ENCODE measurements at places on chromosomes 6 and 20. TPM values are rescaled to one million over a fixed set of nuclear protein-coding genes. Genes with fewer than 3 reads are reported as not detected.

- no peak overlapping the region for H3K27ac ChIP-seq
- DNase-seq: no peak
- no peaks in the 10 kb centered on the region for H3K36me3 ChIP-seq
Observed at GRCh38 chr20:21719592-21720214, 14.2 kb downstream of the PAX1 start.

- no peaks in the 10 kb centered on the region for H3K36me3 ChIP-seq
- no peak overlapping the region for H3K27ac ChIP-seq
- no peaks in the 10 kb centered on the region for H3K4me1 ChIP-seq
- H3K27me3 ChIP-seq: no peaks in the 10 kb centered on the region
- DNase-seq: peak; percentile 27
Observed at GRCh38 chr6:34005901-34006531, 139.9 kb downstream of the GRM4 start.

BANF2 gene
- not detected for total RNA-seq

GRCh38 chr6:105892577-105893262 is 193.4 kb upstream of the PRDM1 start:
- no peaks in the 10 kb centered on the region for H3K4me1 ChIP-seq
- H3K27ac ChIP-seq: no peak overlapping the region
- no peaks in the 10 kb centered on the region for H3K36me3 ChIP-seq
- no peak for DNase-seq
- H3K4me3 ChIP-seq: no peak overlapping the region

DNA sequence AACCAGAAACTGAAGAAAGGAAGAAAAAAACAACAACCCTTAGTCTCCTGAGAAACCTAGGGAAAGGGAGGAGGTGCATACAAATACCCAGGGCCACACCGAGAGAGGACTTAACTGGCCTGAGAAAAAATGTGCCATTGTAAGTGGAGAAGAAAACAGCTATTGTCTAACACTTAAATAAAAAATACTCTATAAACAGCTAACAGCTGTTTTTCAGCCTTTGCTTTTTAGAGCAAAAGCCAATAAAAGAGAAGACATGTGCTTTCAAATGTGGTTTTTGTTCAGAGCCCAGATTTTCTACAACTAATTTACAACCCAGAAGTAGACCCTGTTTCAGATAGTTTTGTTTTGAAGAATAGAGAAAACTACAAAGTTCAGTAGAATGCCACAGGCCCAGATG is 56.0 kb upstream of the SLC22A16 start:
- no peak for DNase-seq
- no peaks in the 10 kb centered on the region for H3K27me3 ChIP-seq
- H3K4me1 ChIP-seq: no peaks in the 10 kb centered on the region
- H3K36me3 ChIP-seq: no peaks in the 10 kb centered on the region

DNA sequence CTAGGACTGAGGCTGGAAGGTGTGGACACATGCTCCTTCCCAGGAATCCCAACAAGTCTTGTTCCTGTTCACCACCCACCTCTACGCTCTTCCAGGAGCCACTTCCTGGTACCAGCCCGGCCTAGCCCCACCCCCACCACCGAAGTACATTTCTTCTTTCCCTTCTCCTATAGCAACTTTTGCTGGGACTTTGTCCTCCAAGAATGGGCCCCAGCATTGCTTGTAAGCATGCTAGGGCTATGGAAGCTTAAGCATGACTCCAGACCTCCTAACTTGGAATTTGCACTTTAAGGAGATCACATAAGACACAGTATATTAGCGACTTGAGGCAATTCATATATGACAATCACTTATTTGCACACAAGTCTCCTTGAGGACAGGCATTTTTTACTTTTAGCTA is 462.0 kb upstream of the ARID1B start:
- no peaks in the 10 kb centered on the region for H3K27me3 ChIP-seq
- no peak overlapping the region for H3K27ac ChIP-seq
- H3K4me3 ChIP-seq: no peak overlapping the region

DNA sequence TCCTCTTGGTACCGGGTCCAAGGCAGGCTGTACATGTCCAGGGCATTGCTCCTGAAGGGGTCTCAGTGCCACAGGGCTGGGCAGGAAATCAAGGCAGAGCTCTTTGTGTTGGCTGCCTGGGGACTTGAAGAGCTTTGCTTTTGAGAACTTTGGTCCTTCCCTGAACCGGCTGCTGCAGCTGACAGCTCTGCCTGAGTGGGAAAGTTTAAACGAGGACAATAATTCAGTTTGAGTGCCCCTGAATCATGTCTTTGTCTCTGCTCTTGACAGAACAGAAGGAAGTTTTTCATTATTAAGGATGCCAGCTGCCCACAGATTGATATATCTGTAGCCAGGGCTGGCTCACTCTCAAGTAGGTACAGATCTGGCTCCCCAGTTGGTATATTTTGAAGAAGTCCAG is 56.1 kb downstream of the ANKRD6 start:
- H3K4me3 ChIP-seq: no peak overlapping the region
- no peaks in the 10 kb centered on the region for H3K4me1 ChIP-seq
- DNase-seq: no peak
- H3K27me3 ChIP-seq: no peaks in the 10 kb centered on the region
- no peak overlapping the region for H3K27ac ChIP-seq

GRCh38 chr20:36193977-36194712 is 39.6 kb downstream of the EPB41L1 start:
- no peak overlapping the region for H3K27ac ChIP-seq
- DNase-seq: no peak
- H3K27me3 ChIP-seq: no peaks in the 10 kb centered on the region
- peaks cover 61% of the 10 kb centered on the region for H3K36me3 ChIP-seq

HLA-C gene
- total RNA-seq: 1,073 TPM

- no peaks in the 10 kb centered on the region for H3K27me3 ChIP-seq
- H3K4me1 ChIP-seq: no peaks in the 10 kb centered on the region
- H3K27ac ChIP-seq: no peak overlapping the region
- no peak for DNase-seq
- H3K4me3 ChIP-seq: no peak overlapping the region
Observed at GRCh38 chr20:7828437-7828836, 111.8 kb downstream of the HAO1 start.

DNA sequence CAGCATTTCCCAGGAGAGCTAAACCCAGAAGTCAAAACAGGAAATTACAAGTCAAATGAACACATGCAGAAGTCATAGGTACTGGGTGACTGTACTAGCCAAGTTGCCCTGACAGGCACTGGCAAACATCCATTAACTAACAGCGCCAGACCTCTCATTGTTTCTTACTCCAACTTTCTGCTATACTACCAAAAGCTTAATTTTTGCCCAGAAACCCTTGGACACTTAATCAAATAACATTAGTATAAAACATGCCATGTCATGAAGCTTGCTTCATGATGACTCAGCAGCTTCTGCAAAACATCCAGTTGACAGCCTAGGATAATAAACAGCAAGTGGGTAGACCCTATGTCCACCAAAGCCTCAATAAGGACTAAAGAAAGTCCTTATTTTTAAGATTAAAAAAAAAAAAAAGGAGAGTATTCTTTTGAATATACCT is 3.5 kb downstream of the NUP153 start:
- DNase-seq: no peak
- H3K4me3 ChIP-seq: peak overlapping the region; percentile 13
- peaks cover 45% of the 10 kb centered on the region for H3K4me1 ChIP-seq
- peak overlapping the region; percentile 43 for H3K27ac ChIP-seq
- no peaks in the 10 kb centered on the region for H3K27me3 ChIP-seq

DNA sequence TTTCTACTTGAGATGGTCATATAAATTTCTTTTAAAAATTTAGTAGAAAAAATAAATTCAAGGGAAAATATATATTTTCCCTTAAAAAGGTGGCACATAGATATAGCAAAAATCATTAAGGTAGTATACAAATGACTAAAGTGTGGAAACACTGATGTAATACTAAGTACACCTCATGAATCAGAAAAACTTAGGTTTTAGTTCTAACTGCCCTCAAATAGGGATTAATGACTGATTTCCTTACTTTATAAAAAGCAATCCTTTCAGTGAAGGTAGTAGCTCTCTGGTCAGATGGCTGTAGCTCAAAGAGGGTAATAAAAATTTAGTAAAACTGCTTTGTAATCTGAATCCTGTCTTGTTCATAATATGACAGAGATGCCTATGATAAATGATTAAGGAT is 63.5 kb downstream of the FYN start:
- no peak overlapping the region for H3K4me3 ChIP-seq
- no peaks in the 10 kb centered on the region for H3K36me3 ChIP-seq
- H3K27ac ChIP-seq: no peak overlapping the region
- no peak for DNase-seq
- peaks cover 32% of the 10 kb centered on the region for H3K4me1 ChIP-seq

GRCh38 chr20:33423141-33423834 is 20.3 kb downstream of the SNTA1 start:
- H3K36me3 ChIP-seq: no peaks in the 10 kb centered on the region
- H3K4me1 ChIP-seq: no peaks in the 10 kb centered on the region
- H3K27ac ChIP-seq: no peak overlapping the region

GRCh38 chr6:35524380-35525020 is 11.8 kb upstream of the TULP1 start:
- H3K36me3 ChIP-seq: no peaks in the 10 kb centered on the region
- DNase-seq: no peak
- H3K4me3 ChIP-seq: no peak overlapping the region
- no peaks in the 10 kb centered on the region for H3K27me3 ChIP-seq
- no peaks in the 10 kb centered on the region for H3K4me1 ChIP-seq
- no peak overlapping the region for H3K27ac ChIP-seq

GRCh38 chr20:32707691-32708581 is 34.2 kb upstream of the C20orf203 start:
- no peak overlapping the region for H3K27ac ChIP-seq
- DNase-seq: no peak
- no peak overlapping the region for H3K4me3 ChIP-seq
- no peaks in the 10 kb centered on the region for H3K27me3 ChIP-seq
- peaks cover 30% of the 10 kb centered on the region for H3K36me3 ChIP-seq

TOX2 gene
- total RNA-seq: 24.3 TPM

LRRN4 gene
- total RNA-seq: 76.6 TPM

- no peak for DNase-seq
- H3K4me3 ChIP-seq: no peak overlapping the region
- H3K27me3 ChIP-seq: no peaks in the 10 kb centered on the region
- H3K4me1 ChIP-seq: no peaks in the 10 kb centered on the region
Observed at GRCh38 chr20:53149148-53149889, 177.2 kb downstream of the TSHZ2 start.

DNA sequence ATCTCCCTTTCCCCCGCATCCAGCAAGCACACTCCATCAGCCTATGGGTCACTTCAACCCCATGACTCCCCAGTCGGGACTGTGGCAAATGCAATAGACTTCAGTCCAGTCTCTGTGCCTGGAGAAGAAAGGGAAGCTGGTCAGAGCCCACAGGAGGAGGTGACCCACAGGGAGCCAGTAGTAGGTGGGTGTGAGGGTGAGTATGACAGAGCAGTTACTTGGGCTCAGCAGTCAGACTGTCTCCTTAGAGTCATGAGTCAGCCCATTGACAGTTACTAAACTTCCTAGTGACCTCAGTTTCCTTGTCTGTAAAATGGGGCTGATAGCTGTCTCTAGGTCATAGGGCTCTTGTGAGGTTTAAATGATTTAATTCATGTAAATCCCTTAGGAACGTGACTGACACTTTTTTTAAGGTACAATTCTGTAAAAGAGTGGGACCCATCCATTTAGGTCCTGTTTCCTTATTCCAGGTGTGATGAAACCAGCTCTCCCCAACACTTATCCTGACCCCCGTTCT is 33.9 kb upstream of the HLA-C start:
- H3K27ac ChIP-seq: no peak overlapping the region
- no peak overlapping the region for H3K4me3 ChIP-seq
- peaks cover 23% of the 10 kb centered on the region for H3K27me3 ChIP-seq
- H3K4me1 ChIP-seq: peaks cover 16% of the 10 kb centered on the region

- H3K4me1 ChIP-seq: peaks cover 18% of the 10 kb centered on the region
- DNase-seq: no peak
- peak overlapping the region; percentile 93 for H3K27ac ChIP-seq
- no peaks in the 10 kb centered on the region for H3K27me3 ChIP-seq
Observed at GRCh38 chr6:27471365-27472115, 1.4 kb downstream of the ZNF184 start.

Data from upper lobe of right lung (tissue), 1 donor.